SW480 (cell line): ENCODE measurements at places on chromosomes 3 and 15.

- no peak for DNase-seq
These were observed 29.5 kb downstream of the TBC1D2B start for GRCh38 chr15:78047761-78048627.

- no peak for DNase-seq
These were observed 73.6 kb downstream of the APBA2 start for GRCh38 chr15:28959326-28959725.

GRCh38 chr3:37147666-37148065 lies 26.7 kb downstream of the LRRFIP2 start:
- no peak for DNase-seq

DNA sequence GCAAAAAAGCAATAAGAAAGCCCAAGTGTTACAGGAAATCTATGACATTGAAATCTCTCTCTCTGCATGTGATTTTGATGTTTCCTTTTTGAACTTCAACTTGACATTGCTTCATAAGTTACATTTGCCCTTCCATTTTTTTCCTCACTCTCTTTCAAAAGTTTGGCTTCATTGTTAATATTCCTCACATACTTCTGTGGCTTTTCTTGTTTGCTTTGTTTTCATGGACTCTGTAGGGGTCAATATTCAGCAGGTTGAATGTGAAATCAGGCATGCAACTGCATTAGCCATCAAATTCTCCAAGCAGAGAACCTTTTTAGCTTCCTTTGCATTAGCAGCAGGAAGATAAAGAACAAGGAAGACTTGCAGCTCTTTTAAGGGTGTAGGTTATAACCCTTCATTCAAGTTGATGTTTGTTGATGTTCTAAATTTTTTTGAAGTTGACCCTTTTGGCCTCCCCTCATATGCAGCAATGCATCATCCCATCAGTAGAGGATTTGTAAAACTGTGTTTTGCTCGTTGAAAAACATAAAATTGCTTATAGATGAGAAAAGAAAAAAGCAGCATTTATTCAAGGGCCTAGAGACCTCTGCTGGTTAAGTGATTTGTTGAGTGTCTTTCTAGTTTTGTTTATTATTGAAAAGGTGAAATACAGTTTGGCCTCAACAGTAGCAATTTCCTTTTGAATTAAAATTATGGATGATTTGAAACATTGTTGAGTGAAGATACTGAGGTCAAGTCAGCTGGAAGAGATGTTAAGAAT lies 211.4 kb downstream of the IL5RA start:
- DNase-seq: no peak

- no peak for DNase-seq
These were observed 139.2 kb downstream of the RBMS3 start for GRCh38 chr3:29420106-29420505.

DNA sequence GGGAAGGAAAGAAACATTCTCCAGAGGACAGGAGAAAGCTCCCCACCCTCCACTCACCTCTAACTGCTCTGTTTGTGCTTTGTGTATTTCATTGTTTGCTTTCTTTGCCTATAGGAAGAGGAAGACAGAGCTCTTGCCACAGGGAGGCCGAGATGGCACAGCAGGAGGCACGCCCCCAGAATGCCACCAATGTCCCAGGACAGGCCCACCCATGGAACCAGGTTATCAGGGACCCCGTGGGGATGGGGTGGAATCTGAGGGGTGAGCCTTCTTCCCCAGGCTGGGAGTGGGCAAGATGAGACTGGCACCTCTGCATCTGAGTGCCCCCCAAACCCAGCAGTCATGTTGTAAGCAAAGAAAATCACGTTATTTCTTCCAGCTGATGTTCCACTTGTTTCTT lies 155.8 kb downstream of the TBC1D2B start:
- DNase-seq: no peak

DNA sequence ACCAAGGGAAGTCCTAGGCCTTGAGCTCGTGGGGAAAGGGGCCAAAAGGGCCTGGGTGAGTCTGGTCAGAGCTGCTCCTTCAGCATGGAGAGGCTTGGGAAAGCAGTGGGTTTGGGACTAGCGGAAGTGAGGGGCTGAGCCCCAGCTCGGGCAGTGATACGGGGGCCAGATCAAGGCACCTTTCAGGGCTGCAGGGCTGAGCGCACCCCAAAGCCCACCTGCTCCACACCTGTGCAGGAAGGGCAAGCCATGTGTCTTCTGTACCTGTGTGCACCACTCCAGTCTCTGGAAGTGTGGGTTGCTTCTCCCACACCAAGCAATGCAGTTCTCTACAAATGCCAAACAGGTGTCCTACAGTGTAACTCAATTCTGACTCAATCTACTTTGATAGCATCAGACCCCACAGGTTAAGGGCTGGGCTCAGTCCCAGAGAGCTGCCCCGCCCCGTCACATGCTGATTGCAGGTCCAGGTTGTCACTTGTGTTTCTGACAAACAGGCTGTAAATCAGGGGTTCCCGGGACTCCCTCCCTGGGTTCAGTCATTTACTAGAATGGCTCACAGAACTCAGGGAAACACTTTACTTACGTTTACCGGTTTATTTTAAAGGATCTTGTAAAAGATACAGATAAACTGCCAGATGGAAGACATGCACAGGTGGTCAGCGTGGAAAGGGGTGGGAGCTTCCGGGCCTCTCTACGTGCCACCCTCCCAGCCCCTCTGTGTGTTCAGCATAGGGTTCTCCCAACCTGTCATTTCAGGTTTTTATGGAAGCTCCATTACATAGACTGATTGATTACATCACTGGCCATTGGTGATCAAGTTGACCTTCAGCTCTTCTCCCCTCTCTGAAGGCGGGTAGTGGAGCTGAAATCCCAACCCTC lies 28.8 kb upstream of the KLF13 start:
- DNase-seq: peak; percentile 61

GRCh38 chr3:71388535-71389120 lies 194.9 kb downstream of the FOXP1 start:
- DNase-seq: no peak

GRCh38 chr3:10189557-10190354 lies 25.0 kb downstream of the IRAK2 start:
- DNase-seq: no peak

DNA sequence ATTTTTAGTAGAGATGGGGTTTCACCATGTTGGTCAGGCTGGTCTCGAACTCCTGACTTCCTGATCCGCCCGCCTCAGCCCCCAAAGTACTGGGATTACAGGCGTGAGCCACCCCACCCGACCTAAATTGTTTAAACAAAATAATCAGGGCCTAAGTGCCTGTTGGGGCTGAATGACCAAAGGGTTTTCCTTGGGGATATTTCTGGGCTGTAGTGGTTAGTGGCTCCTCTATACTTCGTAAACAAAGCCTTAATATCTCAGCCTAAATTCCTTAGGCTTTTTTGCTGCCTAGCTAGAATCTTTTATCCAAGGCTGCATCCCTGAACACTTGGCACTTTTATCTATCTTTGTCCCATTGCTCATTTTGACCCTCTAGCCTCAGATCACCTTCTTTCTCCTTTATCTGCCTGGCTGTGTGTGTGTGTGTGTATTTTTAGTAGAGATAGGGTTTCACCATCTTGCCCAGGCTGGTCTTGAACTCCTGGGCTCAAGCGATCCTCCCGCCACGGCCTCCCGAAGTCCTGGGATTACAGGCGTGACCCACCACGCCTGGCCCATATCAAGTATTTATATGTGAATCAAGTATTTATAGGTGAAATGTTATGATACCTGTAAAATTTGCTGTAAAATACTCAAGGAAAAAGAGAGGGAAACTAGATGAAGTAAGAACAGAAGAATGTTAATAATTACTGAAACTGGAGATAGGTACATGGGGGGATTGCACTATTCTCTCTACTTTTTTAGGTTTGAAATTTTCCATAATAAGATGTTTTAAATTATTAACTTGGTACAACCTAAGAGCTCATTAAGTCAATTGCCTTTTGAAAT lies 1.8 kb downstream of the NUSAP1 start:
- no peak for DNase-seq

DNA sequence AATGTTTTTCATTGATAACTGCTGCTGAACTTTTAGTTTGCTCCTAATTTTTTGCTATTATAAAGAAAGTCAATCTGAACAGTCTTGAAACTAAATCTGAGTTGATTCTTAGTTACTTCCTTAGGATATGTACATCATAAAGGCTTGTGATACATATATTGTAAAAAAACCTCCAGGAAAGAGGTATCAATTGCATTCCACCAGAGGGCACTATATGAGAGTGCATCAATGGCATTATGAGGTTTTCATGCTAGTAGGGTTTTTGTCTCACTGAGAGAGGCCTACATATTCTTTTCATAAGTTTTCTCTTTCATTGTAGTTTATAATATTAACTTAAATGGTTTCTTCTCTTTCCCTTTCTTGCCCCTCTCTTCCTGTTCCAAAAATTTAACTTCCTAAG lies 46.9 kb downstream of the PIK3R4 start:
- DNase-seq: peak; percentile 28

GRCh38 chr3:85081191-85081906 lies 122.6 kb downstream of the CADM2 start:
- DNase-seq: no peak

- DNase-seq: no peak
These were observed 20.0 kb upstream of the CILP start for GRCh38 chr15:65231306-65231705.

DNA sequence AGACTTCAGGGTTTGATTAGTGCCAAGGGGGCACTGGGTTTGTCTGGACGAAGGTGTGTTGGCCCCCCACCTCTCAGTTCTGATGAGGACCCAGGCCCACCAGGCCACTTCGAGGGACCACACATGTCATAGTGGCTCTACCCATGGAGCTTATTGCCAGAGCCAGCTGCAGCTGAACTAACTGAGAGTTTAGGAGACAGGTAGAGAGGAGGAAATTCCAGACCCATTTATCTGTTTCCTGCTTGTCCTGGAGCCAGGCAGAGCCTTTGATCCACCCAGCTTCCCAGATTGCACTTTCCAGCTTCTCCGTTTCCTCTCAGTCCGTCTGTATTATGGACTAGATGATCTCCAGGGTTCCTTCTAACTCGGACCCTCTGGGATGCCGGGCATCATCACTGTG lies 20.9 kb downstream of the SLC24A1 start:
- no peak for DNase-seq

GRCh38 chr3:179266701-179267211 lies 15.8 kb upstream of the KCNMB3 start:
- no peak for DNase-seq
